ENCODE measurements at places on chromosomes 4 and X.
A peak's percentile ranks its signal among the peaks of the same experiment; 100 is the strongest.

DNA sequence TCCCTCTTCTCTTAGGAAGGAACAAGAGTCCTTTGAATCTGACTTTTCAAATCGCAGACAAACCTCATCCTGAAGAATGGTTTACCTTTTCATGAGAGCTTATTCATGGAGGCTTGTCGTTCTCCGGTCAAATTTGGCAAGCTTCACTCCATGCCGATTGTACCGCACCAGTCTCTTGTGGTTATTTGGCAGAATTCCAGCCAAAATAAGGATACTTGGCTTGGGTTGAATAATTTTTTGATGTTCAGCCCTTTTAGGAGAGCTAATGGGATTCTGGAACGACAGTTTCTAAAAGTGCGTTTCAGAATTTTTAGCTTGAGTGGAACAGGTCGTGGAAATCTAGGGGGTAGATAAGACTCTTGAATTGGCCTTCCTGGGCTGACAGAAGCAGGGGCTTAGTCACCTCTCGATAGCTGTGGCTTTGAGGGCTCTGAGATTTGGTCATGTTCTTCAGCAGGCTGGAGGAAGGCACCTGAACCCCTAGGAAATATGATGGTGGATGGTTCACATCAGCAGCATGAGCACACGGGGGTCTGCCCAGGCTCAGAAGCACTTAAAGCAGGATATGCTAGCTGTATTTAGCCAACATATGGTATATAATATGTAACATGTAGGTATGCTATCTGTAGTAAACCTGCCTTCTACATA lies 1.5 kb downstream of the KLHL2 start:
- DNase-seq: no peak

DNA sequence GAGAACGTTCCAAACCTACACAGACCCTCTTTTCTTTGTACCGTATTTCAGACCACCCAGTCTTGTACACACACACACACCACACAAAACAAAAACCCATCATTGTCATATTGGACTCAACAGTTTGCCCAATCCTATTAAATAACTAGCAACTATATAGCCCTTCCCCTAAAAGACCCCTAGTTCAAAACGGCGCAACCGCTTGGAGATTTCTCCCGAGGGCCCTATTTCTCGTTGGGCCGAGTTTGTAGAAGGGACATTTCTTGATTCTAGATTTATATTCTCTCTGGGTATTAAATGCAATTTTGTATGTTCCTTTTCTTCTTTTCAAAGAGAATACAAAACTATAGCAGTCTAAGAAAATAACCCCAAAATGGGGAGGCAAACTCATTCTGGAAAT lies 547 bp upstream of the PDGFRA start:
- DNase-seq: no peak

- DNase-seq: no peak
Measured at GRCh38 chr4:33577791-33578190, 2666.5 kb downstream of the ARAP2 start.

DNA sequence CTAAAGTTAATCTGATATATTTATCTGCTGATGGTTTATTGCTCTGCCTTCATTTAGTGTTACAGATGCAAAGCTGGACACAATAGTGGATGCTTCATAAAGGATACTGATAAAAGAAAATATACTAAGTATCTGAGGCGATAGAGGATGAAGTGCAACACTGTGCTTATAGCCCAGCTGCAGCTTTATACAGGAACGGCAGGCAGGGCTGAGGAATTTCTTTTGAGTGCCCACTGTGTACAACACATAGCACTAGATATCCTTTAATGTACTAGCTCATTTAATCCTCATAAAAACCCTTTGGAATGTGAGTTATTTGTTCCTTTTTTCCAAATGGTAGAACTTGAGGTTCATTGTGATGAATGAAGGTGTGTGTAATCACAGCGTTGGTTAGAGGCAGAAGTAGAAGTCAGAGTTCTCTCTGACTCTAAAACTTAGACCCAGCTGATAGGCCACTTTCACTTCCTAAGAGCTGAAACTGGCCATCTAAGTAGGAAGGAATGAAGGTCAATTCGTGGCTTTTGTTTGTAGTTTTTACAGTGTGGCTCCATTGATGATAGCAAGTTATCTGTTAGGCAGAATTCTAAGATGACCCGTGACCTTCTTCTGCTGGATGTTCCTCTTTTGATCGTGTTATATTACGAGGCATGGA lies 138.0 kb downstream of the VEGFC start:
- DNase-seq: no peak

DNA sequence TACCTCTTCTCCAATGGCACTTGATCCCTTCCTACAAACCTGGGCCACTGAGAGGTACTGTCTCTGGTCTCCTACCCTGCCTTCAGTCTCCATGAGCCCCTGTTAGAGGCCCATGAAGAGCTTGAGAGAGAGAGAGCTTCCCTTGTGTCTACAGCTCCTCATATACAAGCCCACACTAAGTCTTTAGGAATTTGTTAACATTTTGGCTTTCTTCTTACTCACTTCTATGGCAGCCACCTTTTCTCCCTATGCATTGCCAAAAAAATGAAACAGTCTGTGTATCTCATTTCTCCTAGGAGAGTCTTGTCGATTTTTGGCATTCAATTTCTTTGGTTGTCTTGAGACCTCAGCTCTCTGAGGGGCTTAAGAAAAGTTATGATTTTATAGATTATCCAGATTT lies 90.9 kb upstream of the LNX1 start:
- DNase-seq: no peak

DNA sequence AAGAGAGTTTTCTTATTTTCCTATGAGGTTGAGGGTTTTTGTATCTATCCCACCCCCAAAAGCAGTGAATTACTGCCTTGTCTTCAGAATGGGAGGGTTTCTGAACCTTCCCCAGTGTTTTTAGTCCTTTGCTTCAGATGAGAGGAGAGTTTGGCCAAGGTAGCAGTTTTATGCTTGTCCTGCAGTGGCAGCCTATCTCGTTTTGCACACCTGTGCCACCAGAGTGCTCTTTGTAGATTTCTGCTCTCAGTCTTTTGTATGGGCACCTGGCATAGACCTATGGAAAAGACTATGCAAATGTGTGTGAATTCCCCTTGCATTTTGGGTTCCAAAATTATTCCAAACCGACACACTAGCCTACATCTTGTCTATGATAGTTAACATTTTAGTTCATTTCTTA lies 5.8 kb downstream of the TBC1D19 start:
- DNase-seq: no peak

GRCh38 chrX:22616867-22617266 lies 344.2 kb downstream of the CBLL2 start:
- no peak for DNase-seq

DNA sequence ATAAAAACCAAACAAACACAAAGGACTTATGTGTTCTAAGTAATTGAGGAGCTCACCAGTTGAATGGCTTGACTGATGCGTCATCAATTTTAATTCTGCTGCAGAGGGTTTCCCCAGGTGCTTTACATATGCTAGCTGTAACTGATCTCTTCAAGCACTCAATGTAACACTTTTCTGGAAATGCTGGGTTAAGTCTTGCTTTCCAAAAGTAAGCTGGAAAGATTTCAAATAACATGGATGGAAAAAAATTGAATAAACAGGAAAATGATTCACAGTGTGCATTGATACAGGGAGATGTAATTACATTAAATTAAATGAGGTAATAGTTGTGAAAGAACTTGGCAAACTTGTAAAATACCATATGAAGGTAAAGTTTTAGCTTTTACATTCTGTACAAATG lies 186.7 kb upstream of the WDFY3 start:
- no peak for DNase-seq

DNA sequence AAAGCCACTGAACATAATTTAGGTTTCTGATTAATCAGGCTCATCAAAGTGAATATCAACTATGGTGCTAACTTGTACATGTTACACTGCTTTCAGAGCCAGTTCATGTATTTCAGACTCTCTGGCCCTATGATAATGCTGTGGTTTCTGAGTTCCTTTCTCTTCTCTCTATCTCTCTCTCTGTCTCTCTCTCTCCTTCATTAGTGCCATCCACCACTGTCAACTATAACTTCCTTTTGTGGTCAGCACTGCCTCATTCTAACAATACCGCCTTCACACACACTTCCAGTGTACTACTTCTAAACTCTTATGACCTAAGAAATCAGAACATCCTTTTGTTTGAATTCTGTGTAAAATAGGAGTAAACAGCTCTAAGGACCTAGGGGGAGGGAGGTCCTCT lies 907.1 kb downstream of the RPA4 start:
- no peak for DNase-seq

DNA sequence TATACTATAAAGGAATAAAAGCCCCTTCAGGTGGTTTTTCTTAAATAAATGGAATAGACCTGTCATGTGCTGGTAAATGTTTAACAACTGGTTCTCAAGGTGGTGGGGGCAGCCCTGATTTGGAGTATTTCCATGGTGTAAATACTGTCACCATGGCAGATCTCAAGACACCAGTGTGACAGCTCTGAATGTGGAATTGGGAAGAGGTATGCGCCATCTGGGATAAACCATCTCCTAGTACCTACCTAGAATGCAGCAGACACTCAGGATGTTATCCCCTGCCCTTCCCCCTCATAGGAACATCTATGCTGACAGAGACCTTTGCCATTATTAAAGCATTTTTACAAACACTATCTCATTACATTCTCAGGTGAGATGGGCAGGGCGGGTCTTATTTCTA lies 26.4 kb upstream of the TMSB4X start:
- no peak for DNase-seq

DNA sequence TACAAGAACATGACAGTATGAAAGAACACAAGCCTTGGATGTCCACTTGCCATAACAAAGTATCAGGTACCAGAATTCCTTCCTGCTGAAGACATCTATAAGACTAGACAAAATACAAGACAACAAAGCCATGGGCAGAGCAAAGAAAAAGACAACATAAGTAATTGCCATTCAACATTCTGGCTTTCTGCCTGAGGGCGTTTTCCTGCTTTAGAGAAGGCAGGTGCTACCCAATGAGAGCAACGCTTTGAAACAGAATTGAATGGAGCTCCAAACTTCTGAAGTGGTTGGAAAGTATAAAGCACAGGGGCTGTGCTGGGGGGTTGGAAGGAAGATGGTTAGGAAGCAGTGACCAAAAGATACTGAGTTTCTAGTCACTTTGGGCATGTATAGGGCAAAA lies 30.1 kb downstream of the PDE5A start:
- no peak for DNase-seq

DNA sequence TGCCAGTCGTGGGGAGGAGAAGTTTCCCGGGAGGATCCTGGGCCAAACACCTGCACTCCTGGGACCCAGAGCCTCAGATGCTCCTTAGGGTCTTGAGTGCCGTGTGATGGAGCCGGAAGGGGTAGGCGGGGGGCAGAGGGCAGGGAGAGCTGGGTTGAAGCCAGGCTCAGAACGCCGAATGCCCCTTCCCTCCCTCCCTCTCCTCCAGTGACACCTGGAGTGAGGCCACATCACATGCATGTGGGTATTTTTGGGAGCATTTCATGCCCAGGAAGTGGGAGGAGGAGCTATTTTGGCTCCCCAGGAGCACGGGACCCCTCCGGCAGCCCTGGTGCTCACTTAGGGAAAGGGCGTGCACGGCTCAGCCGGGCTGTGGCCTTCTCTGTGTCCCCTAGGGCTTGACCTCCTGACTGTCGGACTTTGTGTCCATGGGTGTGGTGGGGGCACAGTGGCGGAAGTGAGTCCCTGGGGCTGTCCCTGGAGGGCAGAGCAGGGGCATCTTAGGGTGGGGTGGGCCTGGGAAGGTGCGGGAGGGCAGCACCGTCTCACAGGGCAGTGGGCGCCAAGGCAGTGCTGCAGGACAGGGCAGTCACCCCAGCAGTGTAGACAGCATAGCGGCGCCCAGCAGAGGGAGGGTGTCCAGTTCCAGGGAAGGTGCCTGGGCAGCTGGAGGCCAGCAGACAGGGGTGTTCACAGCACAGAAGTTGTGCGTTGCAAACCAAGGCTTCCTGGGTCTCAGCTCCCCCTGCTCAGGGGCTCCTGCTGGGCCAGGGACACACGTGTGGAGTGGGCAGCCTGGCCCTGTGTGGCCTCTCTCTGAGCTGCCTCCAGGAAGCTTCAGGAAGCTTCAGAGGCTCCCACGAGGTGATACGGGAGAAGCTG lies 4.9 kb upstream of the CPLX1 start:
- no peak for DNase-seq

GRCh38 chr4:141056473-141056872 lies 76.8 kb downstream of the RNF150 start:
- DNase-seq: no peak

- DNase-seq: no peak
Measured at GRCh38 chr4:110138551-110138950, 59.9 kb downstream of the ELOVL6 start.

DNA sequence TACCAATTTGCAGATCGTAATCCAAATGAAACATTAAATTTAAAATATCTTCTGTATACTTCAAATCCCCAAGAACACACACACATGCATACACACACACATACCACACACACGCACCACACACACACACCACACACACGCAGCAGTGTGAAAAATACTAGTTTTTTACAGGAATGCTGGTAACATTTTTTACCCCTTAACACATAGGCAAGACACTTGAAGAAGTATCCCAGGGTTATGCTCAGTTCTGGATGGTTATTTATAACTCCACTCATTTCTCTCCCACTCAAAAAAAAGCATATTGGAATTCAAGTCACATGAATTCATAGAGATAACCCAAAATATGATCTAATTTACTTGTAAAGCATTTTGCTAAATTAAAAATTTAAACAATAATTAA lies 325.5 kb upstream of the SLC7A11 start:
- DNase-seq: no peak

DNA sequence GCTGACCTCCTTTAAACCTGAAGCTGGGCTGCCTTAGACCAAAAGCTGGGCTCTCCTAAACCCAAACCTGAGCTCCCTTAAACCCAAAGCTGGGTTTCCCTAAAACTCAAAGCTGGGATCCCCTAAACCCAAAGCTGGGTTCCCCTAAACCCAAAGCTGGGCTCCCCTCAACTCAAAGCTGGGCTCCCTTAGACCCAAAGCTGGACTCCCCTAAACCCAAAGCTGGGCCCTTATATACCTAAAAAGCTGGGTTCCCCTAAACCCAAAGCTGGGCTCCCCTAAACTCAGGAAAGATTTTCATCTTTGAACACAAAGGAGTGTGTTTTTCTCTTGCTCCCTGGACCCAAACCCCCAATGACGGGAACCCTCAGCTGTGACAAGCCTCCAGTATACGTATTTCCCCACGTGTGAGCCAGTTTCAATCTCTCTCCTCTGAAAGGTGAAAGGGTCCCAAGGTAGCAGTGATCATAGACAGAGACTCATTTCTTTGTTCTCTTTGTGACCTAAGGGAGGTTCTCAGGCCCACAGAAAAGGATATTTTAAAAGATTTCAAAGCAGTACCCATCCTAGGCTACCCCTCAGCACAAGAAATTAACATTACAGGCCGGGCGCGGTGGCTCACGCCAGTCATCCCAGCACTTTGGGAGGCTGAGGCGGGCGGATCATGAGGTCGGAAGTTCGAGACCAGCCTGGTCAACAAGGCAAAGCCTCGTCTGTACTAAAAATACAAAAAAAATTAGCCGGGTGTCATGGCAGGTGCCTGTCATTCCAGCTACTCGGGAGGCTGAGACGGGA lies 31.3 kb upstream of the ASMTL start:
- no peak for DNase-seq

- peak; percentile 72 for DNase-seq
Measured at GRCh38 chrX:130086447-130087206, 23.7 kb downstream of the ELF4 start.

DNA sequence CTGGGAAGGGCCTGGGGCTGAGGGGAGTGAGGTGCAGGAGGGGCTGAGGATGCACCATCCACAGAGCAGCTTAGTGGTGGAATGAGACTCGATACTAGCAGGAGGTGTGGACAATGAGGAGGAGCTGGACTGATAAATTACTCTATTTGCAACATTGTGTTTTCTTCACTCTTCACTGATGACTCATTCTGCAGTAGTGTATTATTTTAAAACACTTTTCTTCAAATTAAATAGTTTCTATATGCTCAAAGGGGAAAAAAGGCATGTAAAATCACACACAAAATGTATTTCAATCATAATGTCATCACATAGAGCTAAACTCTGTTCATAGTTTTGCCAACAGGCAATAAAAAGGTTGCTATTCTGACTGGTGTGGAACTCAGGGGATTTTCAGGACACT lies 467.0 kb upstream of the CTSO start:
- no peak for DNase-seq

Measured in CMK (cell line).